Islet precursor cell (in vitro differentiated cells): ENCODE measurements at places on chromosomes 2 and 18.

- peak; percentile 67 for DNase-seq
These were observed 90.9 kb upstream of the STK39 start for GRCh38 chr2:168338292-168338691.

DNA sequence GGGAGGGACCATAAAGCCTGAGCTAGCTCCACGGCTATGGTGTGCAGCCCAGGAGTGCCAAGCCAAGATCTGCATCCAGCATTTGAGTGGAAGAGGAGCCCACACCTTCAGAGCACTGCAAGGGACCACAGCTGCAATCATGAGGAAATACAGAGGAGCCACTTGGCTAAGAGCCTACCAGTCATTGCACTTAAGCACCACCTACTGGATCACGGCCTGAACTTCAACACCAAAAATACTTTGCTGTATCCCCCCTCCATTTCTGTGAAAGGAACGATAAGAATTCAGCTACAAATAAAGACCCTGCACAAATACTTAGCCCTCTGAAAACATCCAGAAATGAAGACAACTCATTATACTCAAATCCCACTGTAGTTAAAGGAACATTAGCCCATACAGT lies 545.3 kb downstream of the TSN start:
- DNase-seq, result no peak

DNA sequence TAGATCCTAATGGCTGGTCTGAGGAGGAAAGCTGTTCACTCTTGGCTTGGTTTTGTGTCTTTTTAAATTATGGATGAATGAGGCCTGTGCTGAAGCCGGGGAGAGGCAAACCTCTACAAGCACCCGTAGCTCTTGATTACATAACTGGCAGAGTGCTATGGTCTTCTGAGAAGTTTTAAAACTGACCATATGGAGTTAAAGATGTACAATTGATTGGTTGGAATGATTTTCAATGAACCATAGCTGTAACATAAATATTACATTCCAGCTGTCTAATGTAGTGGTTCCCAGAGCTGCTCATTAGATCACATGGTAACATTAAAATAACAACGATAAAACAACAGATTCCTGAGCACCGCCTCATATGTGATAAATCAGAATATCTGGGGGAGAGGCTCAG lies 71.1 kb upstream of the MAP4K3 start:
- DNase-seq, result no peak

GRCh38 chr18:59671551-59671950 lies 25.7 kb downstream of the CCBE1 start:
- peak; percentile 70 for DNase-seq

GRCh38 chr2:49028101-49028500 lies 126.2 kb downstream of the FSHR start:
- DNase-seq, result no peak

- no peak for DNase-seq
These were observed 76.0 kb upstream of the CTDP1 start for GRCh38 chr18:79603321-79604204.

GRCh38 chr2:25371253-25372241 lies 29.8 kb upstream of the DNMT3A start:
- DNase-seq, result no peak

- no peak for DNase-seq
These were observed 122.2 kb upstream of the SMAD7 start for GRCh38 chr18:49072940-49073339.

DNA sequence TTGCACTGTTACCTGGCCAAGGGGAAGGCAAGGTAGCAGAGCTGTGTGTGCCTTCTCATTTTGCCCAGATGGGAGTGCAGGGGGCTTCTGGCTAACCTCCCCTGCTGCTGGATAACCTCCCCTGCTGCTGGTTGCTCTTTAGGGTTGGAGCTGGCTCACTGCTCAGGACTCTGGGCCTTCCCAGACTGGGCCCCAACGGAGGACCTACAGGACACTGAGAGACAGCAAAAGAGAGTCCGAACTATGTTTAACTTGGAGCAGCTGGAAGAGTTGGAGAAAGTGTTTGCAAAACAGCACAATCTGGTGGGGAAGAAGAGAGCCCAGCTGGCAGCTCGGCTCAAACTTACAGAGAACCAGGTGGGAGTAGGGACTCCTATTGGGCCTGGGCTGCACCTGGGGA lies 5.8 kb upstream of the SMYD5 start:
- no peak for DNase-seq

DNA sequence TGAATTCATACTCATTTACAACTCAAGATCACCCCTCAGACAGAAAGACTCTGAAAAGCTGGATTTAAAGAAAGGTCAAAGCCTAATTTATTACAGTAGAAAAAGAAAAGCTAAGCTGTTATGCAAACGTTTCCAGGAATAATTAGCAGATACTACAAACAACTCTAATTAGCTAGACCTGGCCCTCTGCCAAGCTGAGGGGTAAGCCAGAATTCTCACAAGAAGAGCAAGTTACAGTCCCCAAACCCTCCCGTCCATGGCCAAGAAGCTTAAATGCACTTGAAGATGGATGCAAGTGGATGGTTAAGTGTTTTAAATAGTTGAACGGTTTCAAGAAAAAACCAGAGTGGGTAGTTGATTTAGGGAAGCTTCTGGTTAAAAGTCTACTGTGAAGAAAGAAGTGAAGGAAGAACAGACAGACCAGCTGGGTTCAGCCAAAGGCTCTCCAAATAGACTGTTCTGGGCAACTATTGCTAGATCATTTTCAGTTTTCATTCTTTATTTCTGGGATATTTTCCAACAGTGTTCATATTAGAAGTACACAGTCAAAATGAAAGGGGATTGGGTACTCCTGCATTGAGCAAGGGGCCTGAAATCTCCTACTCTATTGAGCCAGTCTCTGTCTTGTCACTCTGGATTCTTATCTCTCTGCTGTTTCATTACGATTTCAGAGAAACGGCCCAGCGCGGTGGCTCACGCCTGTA lies 4.8 kb downstream of the LMAN2L start:
- no peak for DNase-seq

DNA sequence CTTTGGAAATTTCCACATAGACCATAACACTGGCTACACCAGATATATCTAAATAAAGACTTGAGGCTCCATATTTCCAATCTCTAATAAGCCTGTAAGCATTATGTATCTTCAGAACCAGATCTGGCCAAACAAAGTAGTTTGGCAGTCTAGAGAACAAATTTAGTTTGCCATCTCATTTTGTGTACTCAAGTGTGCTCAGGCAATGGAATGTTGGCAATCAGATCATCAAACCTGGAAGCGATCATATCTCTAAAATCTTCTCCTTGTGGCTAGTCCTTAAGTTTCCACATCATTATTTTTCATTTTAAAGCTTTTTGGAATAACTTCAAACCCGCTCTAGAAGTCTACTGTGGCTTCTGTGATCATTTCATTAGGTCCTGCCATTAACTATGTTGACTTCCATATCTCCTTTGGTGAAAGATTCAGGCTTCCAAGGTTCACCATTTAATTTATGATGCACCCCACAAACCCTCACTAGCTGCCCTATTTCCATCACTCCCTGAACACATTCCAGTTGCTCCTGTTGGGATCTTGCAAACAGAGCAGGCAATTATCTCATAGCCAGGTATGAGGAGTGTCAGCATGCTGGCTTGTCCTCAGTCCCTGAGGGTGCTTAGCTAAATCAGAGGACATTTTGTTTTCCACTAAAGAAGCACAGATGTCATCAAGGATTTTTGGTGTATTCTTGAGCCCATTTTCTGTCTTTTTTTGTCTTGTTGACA lies 46.2 kb downstream of the WDR75 start:
- DNase-seq, result no peak

- DNase-seq, result no peak
These were observed 788.1 kb downstream of the TRIB2 start for GRCh38 chr2:13504808-13505207.

GRCh38 chr2:7860693-7861092 lies 821.2 kb upstream of the ID2 start:
- no peak for DNase-seq

DNA sequence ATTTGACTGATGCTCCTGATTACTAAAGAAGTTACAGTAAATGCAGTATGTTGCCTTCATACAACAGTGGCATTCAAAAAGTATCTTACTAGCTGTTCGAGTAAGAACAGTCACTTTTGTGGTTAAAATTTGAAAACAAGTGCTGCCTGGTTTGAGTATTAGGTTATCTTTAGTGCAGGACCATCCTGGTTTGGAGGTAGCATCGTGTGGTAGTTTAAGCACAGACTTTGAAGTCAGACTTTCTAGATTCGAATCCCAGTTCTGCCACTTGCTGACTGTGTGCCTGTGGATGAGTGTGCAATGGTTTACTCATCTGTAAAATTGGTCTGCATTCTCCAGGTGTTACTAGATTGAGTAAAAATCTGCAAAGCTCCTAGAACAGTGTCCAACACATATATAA lies 96.8 kb downstream of the SGPP2 start:
- DNase-seq, result no peak

DNA sequence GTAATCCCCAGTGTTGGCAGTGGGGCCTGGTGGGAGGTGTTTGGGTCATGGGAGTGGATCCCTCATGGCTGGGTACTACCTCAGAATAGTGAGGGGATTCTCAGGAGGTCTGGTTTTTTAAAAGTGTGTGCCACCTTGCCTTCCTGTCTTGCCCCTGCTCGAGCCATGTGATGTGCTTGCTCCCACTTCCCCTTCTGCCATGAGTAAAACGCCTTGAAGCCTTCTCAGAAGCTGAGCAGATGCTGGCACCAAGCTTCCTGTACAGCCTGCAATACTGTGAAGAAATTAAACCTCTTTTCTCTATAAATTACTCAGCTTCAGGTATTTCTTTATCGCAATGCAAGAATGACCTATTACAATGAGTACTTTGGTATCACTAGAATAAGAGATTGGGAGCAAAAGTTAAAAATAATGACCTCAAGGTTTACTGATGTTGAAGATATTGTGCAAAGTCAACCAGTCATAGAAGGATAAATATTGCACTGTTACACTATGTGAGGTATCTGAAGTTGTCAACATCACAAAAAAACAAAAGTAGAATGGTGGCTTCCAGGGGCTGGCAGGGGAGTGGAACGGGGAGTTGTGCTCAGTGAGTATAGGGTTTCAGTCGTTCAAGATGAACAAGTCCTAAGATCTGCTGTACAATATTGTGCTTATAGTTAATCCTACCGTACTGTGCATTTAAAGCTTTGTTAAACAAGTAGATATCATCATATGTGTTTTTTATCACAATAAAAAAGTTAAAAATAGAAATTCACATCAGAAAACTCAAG lies 938.3 kb upstream of the CNTNAP5 start:
- no peak for DNase-seq
